ENCODE measurements at places on chromosomes 12 and 14. TPM values are rescaled to one million over a fixed set of nuclear protein-coding genes. Genes with fewer than 3 reads are reported as not detected.

DNA sequence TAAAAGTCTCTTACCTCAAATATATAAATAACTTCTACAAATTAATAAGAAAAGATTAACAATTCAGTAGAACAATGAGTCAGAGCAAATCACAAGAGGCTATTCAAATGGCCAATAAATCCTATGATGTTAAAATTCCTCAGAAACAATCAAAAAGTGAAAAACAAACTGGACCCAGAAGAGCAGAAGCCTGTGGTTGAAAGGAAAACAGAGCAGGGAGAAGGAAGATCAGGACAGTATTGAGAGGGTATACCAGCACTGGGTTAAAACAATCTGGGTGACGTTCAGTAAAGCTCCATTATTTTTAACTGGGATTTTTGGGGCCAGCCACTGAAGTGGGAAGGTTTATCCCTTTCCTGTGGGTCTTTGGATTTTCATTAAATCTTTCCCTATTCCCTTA is 39.7 kb upstream of the PCED1B start:
- no peak for DNase-seq

DNA sequence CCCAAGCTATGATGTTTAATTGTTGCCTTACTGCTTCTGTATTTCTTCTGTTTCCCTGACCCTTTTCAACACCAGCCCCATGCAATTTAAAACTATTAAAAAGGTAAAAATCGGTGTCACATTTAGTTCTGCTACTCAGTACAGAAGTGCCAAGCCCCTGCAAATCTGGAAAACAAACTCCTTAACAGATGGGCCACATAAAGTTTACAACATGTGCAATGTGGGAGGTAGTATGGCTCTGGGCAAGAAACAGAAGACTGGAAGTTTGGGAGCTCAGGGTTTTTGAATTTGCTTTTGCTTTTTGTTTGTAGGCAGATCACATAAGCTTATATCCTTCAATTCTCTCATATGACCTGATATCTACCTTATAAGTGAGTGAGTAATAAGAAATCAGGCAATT is 404.0 kb upstream of the ATP2B1 start:
- no peak for DNase-seq

DNA sequence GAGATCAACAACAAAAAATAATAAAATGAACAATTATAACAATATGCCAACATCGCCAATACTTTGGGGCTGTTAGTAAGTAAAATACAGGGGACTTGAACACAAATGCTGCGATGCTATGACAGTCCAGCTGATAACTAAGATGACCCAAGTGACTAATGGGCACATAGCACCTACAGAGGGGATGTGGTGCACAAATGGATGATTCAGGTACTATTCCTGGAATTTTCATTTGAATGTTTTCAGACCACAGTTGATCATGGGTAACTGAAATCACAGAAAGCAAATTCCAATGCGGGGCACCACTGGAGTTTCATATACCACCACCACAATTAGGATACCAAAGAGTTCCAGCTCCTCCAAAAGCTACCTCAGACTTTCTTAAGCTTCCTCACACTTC is 82.9 kb downstream of the RCOR1 start:
- DNase-seq, result no peak

The VRTN gene
- not detected for total RNA-seq

DNA sequence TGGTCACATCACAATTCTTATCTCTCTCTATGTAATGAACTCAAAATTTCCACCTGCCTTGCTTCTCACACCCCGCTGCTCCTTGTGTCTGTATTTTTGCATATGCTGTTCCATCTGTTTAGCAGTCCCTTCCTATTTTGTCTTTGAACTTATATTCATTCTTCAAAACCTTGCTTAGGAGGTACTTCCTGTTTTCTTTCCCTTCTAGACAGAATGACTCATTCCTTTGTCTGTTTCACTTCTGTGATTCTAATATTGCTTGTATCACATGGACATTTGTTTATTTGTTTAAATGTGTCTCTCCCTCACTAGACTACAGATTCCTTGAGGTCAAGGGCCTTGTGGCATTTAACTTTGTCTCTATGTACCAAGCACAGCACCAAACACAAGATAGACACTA is 424.2 kb downstream of the ETNK1 start:
- peak; percentile 40 for DNase-seq

GRCh38 chr14:49769581-49770211 is 1.7 kb downstream of the KLHDC2 start:
- no peak for DNase-seq

DNA sequence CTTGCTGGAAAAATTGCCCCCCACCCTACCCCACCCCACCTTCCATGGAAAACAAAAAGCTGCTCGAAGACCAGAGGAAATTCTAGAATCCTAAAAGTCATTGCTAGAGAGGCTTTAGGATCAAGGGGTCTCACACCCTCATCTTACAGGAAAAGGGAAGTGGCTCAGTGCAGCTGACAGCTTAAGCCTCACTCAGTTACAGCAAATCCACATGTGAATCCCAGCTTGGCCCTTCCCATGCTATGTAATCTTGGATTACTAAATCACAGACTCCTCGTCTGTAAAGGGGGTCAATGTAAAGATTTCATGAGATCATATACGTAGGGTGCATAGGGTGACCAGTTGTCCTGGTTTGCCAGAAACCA is 25.9 kb downstream of the CMKLR1 start:
- no peak for DNase-seq

- no peak for DNase-seq
Measured at GRCh38 chr12:59895166-59895775, 299.4 kb downstream of the SLC16A7 start.

The KRR1 gene
- total RNA-seq, result 68.0 TPM

- no peak for DNase-seq
Measured at GRCh38 chr12:64412459-64412858, 8.3 kb downstream of the XPOT start.

The PMEL gene
- total RNA-seq, result 0.59 TPM

- peak; percentile 8 for DNase-seq
Measured at GRCh38 chr12:46005151-46005797, 14.9 kb upstream of the SCAF11 start.

- no peak for DNase-seq
Measured at GRCh38 chr12:120067901-120068300, 48.7 kb downstream of the RAB35 start.

The KRT6C gene
- total RNA-seq, result 0.19 TPM

DNA sequence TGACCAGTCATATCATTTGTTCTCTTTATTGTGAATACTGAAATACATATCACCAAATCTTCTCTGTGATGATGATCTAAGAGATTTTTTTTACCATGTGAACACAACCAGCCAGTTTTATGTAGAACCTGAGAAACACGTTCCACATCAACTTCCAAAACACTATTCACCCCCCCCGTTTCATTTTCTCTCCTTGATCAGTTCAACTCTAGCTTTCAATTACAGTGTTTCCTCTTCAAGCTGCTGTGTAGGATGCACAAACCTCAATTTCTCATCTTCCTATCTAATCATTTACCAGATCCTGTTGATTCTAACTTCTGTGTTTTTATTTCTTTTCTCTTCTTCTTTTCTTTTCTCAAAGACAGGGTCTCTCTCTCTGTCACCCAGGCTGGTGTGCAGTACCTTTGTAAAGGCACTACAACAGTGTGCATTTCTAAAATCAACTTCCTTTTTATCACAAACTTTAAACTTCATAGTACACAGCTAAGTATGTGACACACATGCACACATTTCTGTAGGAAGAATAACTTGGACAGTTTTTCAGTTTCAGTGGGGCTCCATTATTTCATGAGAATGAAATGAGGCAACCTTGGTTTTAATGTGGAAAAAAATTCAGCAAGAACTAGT is 149.9 kb upstream of the FBXO33 start:
- DNase-seq, result no peak

DNA sequence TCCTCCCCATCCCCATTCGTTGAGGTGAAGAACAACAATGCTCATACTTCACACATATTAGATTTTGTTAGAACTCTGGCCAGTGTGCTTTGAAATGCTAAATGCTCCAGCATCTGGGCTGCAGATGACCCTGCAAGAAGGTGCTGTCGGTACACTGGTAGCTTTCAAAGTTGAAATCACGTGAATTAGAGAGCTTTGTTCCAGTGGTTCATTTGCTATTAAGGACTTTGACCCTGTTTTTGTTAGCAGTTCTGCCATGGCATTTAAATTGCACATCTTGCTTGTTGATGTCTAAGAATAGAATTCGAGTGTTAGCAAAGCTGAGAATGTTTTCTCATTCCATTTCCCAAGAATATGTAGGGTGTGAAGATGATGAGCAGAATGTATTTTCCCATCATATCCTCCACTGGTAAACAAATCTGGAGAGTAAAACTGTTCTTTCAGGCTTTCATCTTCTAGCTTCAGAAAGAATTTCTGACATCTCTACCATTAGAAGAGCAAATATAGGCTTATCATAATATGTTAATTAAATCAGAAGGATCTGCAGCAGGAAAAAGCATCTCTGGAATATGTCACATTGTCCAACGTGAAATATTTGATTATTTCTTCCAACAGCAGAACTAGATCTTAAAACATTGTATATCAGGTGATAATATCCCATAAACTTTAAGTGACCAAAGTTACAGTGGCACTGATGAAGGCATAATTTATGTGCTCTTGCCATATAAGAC is 98.8 kb upstream of the PDE3A start:
- DNase-seq, result no peak

DNA sequence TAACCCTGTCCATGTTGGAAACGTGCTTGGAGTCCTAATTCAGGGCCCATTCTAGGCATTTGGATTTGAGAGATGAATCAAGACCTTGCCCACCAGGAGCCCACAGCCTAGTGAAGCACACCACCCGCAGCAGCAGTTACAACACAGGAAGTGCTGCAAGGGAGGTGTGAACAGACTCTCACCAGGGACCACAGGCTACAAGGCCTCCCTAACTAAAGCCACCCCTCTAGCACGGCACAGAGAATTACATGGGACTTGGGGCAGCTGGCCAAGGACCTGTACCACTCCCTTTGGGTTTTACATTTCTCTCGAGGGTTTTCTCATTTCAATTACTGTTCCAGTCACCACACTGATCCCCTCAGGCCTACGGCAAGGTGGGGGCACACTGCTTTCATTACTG is 49.5 kb upstream of the FOXN3 start:
- no peak for DNase-seq

The SH2B3 gene
- 4.5 TPM for total RNA-seq

The PTPN21 gene
- 15.7 TPM for total RNA-seq

DNA sequence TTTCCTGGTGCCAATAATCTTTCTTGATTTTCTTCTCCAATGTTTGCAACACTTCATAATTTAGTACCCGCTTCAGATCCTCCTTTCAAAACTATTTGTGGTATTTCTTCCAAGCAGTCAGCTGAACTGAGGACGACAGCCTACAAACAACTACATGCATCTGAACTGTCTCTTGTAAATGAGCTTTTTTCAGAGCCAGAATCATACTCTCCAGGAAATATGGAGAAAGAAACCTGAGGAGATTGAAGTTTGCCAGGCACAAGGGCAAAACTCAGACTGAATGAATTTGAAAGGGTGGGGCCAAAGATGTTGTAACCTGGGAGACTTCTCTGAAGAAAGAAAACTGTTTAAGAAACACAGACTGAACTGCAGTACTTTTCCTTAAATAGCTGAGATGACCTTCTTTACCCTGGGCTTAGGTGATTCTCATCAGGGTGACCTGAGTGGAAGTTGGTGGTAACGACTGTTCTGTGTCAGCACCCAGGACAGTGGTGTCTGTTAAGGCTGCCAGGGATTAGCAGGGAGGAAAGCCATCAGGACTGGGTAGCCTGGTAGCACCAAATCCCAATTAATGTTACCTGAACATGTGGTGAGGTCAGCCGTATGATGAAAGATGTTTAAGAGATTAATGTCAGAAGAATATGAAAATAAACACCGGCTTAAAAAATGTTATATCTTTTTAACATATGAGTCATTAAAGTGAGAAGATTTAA is 95.0 kb downstream of the TGFB3 start:
- peak; percentile 48 for DNase-seq

DNA sequence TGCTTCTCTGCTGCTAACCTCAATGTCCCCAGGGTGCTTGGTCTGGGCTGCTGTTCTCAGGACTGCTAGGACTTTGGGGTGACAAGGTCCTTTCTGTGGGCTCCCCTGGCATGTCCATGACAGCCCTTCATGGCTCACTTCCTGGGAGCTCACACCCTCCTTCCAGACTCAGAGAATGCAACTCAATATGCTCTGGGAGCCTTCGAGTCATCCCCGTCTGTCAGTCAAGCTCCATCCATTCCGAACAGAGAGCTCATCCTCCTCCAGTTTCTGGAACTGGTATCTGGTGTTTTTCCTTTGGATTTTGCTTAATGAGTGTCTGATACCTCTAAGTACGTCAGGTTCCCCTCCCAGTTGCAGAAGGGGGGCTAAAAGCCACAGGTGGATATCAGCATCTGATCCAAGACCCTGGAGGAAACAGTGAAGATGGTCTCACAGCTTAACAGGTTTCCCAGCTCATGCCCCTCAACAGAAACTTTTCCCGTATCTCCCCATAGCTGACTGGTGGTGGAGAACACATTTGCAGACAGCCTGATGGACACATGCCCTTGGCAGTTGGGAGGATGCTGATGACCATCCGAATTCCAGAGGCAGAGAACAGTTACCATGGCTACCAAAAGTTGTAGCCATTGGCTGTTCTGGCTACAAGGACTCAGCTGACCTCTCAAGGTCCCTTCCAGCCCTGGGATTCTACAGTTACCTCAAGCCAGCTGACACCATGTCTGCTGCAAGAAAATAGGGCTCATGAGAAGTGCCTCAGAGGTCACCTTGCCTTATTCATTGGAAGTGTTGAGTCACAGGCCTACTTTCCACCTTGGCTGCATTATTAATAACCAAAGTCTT is 9.5 kb upstream of the RAB35 start:
- no peak for DNase-seq

GRCh38 chr14:94930690-94931089 is 160.8 kb upstream of the GSC start:
- DNase-seq, result no peak

DNA sequence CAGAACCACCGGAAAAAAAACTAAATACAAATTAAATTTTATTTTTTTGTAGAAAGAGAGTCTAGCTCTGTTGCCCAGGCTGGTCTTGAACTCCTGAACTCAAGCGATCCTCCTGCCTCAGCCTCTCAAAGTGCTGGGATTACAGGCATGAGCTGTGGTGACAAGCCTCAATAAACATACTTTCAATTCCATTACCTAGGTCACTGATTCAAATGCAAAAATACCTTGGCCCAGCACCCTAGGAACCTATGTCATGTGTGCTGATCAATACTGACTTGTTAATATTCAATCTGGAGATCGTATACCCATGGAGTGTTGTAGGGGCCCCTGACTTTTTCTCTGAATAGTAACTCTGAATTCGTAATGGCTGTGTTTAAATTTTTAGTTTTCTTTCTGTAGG is 7.1 kb upstream of the TMEM30B start:
- no peak for DNase-seq

GRCh38 chr12:54337280-54337842 is 12.4 kb downstream of the COPZ1 start:
- DNase-seq, result no peak

The BCL2L14 gene
- total RNA-seq, result not detected

GRCh38 chr12:96136161-96136560 is 58.0 kb upstream of the ELK3 start:
- peak; percentile 7 for DNase-seq

DNA sequence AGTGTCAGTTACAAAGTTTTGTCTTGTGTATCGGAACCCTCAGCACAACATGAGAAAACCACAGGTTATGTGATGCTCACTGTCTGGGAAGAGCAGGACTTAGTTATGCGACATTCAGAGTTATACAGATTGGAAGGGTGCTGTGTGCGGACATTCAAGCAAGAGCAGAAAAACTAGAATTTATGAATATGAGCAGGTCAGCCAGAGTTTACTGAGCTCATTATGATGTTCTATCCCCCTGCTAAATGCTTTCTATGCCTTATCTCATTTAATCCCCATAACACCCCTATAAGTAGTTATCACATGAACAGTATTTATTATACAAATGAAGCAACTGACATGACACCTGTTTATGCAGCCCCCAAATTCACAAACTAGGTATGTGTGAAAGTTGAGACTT is 1083.2 kb downstream of the FLRT2 start:
- DNase-seq, result no peak

Measured in MCF 10A (cell line).